ENCODE measurements at places on chromosomes 4 and X.

DNA sequence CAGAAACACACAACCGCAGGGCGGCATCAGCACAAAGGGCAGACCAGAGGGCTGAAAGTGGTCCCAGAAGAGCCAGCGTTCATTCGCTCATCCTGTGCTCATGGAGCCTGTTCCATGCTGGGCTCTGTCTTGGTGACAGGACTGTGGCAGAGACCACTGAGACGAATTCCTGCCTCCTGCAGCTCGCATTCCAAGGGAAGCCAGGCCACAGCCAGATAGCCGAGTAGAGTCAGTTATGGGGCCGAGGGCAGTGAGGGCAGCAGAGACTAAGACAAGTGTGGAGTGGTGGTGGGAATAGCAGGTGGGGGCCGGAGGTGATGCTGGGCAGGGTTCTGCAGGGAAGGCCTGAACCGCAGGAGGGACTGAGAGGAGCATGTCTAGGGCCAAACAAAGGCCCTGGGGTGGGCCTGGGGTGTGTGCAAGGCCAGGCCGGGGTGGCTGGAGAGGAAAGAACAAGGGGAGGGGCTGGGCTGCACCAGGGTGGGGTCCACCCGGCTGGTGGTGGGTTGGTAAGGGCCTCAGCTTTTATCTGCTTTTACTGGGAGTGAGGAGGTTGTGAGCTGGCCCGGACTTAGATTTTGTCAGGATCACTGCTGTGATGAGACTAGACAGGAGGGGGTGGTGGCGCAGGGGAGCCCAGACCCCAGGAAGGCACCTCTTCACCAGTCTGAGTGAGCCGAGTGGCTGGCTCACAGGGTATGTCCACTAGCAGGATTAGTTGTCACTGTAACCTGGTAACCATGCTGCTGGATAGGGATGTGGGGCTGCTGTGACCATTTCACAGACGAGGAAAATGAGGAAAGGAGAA, 6.3 kb downstream of the PSAPL1 start:
- no peaks in the 10 kb centered on the region for H3K36me3 ChIP-seq
- no peak overlapping the region for H3K27ac ChIP-seq
- no peaks in the 10 kb centered on the region for H3K4me1 ChIP-seq
- H3K27me3 ChIP-seq = no peaks in the 10 kb centered on the region
- H3K4me3 ChIP-seq = no peak overlapping the region

DNA sequence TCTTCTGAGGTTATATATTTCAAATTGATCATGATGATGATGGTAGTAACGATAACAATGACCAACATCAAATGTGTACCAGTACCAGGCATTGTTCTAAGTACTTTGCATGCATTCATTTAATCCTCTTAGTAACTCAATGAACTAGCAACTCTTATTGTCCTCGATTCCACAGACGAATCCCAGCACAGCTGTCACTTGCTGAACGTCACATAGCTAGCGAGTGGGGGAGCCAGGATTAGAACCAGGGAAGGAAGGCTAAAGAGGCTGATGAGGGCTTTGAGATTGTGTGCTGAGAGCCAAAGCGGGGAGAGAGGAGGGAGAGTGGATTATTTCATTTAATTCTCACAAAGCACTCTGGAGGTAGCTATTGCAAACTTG, 103.6 kb downstream of the PHOX2B start:
- DNase-seq = no peak
- no peak overlapping the region for H3K4me3 ChIP-seq
- H3K4me1 ChIP-seq = no peaks in the 10 kb centered on the region
- no peaks in the 10 kb centered on the region for H3K36me3 ChIP-seq
- no peaks in the 10 kb centered on the region for H3K27me3 ChIP-seq

DNA sequence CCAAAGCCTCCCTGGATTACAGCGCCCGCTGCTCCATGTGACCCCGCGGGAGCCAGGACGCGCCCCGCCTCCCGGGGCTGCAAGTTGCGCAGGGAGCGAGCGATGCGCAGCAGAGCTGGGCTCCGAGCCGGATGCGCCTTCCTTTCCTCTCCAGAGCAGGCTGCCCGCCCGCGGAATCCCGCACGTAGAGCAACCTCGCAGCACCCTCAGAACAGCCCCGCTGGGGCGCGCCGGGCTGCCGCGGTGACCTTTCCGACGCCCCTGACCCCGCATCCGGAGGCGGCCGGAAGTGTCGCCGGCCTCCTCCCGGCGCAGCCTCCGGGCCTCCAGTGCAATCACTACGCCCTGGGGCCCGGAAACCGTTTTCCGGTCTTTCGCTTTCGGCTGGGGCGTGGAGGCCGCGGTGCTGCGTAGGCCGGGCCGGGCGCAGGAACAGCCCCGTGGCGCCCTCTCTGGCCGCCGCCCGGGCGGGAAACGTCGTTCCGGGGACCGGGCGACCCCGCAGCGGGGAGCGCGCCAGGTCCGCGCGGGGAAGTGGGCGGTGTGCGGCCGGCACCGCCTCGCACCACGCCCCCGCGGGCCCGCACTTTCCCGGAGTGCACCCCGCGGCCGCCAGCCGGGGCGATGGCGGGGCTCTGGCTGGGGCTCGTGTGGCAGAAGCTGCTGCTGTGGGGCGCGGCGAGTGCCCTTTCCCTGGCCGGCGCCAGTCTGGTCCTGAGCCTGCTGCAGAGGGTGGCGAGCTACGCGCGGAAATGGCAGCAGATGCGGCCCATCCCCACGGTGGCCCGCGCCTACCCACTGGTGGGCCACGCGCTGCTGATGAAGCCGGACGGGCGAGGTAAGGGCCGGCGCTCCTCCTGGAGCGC, at the start of gene CYP4V2:
Gene CYP4V2 (plus strand): TSS at position 368 of the 866 bp plus-strand sequence. CDS start 257 bp downstream, at position 625.
- no peaks in the 10 kb centered on the region for H3K27me3 ChIP-seq
- peaks cover 6% of the 10 kb centered on the region for H3K4me1 ChIP-seq
- peak within 1 kb of the TSS; percentile 99 for H3K4me3 ChIP-seq
- H3K36me3 ChIP-seq = no peaks in the 10 kb centered on the region
- H3K27ac ChIP-seq = peak within 1 kb of the TSS; percentile 99

- H3K36me3 ChIP-seq = no peaks in the 10 kb centered on the region
- no peaks in the 10 kb centered on the region for H3K4me1 ChIP-seq
- no peak overlapping the region for H3K27ac ChIP-seq
These were observed 202.9 kb downstream of the TEX13A start for GRCh38 chrX:105017641-105018040.

- DNase-seq = no peak
- no peaks in the 10 kb centered on the region for H3K4me1 ChIP-seq
- no peak overlapping the region for H3K4me3 ChIP-seq
- H3K27ac ChIP-seq = no peak overlapping the region
These were observed 16.3 kb downstream of the TACC3 start for GRCh38 chr4:1737666-1738065.

DNA sequence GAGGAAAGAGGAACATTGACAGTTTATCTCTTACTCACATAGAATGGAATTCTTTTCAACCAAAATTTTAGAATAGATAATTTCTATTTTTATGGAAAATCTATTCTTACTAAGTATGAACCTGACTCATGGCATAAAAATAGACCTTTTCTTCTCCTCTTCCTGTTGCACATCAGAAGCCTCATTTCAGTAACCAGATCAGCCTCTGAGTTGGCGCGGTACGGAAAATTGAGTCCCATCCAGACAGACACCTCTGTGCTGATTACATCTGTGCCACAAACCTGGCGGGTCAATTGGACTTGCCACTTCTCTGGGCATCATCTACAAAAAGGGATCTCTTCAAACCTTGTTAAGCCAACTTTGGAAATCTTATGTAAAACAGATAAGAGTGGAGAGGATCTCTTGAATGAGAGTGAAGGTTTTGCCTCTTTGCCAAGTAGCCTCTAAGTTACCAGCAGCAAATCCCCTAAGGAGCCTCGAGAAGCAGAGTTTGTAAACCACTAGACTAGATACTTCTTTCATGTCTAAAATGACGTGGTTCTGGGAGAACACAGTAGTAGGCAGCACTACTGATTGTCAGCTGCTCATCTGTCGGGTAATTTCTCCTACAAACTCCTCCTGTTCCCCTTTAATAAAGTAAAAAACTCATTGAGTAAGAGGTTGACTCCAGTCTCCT, 37.4 kb downstream of the TENM3 start:
- H3K4me1 ChIP-seq = no peaks in the 10 kb centered on the region
- no peaks in the 10 kb centered on the region for H3K27me3 ChIP-seq
- DNase-seq = no peak
- H3K4me3 ChIP-seq = no peak overlapping the region
- no peaks in the 10 kb centered on the region for H3K36me3 ChIP-seq

- no peaks in the 10 kb centered on the region for H3K4me1 ChIP-seq
- no peaks in the 10 kb centered on the region for H3K36me3 ChIP-seq
- no peak for DNase-seq
- no peak overlapping the region for H3K27ac ChIP-seq
- H3K27me3 ChIP-seq = peaks cover 42% of the 10 kb centered on the region
These were observed 160.6 kb downstream of the BCOR start for GRCh38 chrX:39936886-39937770.

DNA sequence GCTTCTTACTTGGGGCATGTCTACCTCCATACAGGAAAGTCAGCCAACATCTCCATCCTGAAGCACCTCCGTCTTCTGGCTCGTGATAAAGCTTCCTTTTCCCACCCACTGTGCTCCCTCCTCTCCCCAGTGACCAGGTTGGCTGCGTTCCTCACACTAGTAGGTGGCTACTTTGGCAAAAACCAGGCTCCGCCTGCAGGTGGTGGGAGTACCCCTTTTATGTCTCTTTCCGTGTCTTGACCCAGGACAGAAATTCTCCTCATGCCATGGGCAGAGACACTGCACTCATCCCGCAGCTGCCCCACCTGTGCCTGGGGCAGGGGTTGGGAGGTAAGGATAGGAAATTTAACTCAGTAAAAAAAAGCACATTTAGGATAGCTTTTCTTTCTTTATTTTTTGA, 50.9 kb downstream of the ENPP6 start:
- H3K4me3 ChIP-seq = no peak overlapping the region
- no peaks in the 10 kb centered on the region for H3K36me3 ChIP-seq
- no peak for DNase-seq
- no peak overlapping the region for H3K27ac ChIP-seq

DNA sequence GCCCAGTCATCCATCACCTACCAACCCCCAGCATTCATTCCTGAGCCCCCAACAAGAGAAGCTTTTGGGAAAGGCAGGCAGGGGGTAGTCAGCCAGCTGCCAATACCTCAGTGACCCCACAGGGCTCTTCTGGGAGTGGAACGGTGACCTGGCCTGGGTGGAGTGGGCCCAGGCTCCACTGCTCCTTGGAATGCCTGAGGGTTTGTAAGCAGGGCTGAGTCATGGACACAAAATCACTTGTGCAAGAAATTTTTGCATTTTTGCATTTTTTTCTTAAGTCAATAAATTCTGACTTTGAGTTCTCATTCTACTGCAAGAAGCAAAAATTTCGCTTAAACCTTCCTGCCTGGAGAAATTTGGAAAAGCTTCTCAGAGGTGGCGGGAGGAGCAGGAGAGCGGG, 18.5 kb downstream of the SORCS2 start:
- peaks cover 15% of the 10 kb centered on the region for H3K4me1 ChIP-seq
- H3K4me3 ChIP-seq = no peak overlapping the region
- H3K27me3 ChIP-seq = peaks cover 4% of the 10 kb centered on the region
- H3K27ac ChIP-seq = no peak overlapping the region
- H3K36me3 ChIP-seq = no peaks in the 10 kb centered on the region
- DNase-seq = no peak

- H3K36me3 ChIP-seq = no peaks in the 10 kb centered on the region
- no peaks in the 10 kb centered on the region for H3K27me3 ChIP-seq
- no peak overlapping the region for H3K27ac ChIP-seq
- no peak overlapping the region for H3K4me3 ChIP-seq
These were observed 9.9 kb upstream of the GK start for GRCh38 chrX:30643313-30643821.

GRCh38 chr4:148542922-148543623, 100.9 kb upstream of the NR3C2 start:
- H3K4me3 ChIP-seq = no peak overlapping the region
- no peak overlapping the region for H3K27ac ChIP-seq
- no peaks in the 10 kb centered on the region for H3K36me3 ChIP-seq
- no peak for DNase-seq
- H3K4me1 ChIP-seq = no peaks in the 10 kb centered on the region

DNA sequence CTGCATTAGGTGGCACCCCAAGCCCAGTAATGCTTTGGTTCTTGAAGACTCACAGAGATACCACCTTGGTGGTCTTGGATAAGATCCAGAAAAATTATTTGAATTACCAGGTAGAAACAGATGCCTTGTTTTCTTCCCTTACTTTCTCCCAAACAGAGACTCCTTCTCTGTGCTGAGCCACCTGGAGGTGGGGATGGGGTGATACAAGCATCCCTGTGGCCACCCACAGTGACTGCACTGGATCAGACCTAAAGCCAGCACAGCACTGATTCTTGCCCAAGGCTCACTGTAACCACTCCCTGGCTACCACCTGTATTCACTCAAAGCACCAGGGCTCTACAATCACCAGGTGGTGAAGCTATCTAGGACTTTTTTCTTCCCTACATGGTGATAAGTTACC, 156.8 kb downstream of the TEX13A start:
- no peak overlapping the region for H3K4me3 ChIP-seq
- no peak for DNase-seq
- H3K4me1 ChIP-seq = no peaks in the 10 kb centered on the region
- no peak overlapping the region for H3K27ac ChIP-seq

DNA sequence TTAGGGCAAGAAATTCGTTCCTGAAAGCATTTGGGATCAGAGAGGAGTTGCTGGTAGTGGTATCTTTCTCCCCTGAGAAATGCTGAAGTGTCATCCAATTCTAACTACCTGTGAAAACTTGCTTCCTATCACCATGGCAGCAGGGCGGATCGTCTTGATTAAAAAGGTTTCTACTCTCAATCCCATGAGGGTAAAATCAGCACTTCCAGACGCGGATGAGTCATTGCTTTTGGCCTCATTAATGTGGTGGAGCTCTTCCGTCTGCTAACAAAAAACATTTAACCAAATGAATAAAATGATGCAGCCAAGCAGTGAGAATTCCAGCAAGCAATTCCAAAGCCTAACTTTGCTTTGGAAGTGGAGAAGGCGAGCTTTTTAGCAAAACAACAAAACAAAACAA, 325.6 kb downstream of the CAMK2D start:
- H3K27me3 ChIP-seq = no peaks in the 10 kb centered on the region
- no peaks in the 10 kb centered on the region for H3K4me1 ChIP-seq
- peak; percentile 38 for DNase-seq
- H3K27ac ChIP-seq = peak overlapping the region; percentile 82
- no peaks in the 10 kb centered on the region for H3K36me3 ChIP-seq

DNA sequence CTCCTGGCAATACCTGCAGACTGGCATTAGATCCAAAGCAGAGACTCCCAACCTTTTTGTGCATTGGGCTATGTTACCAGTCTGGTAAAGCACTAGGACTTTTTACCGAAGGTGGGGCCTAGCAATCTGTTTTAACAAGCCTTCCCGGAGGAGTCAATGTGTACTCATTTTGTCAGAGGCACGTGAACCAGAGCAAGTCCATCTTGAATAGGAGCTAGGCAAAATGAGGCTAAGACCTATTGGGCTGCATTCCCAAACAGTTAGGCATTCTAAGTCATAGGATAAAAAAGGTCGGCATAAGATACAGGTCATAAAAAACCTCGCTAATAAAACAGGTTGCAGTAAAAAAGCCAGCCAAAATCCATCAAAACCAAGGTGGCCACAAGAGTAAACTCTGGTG, 22.3 kb downstream of the ADGRA3 start:
- no peaks in the 10 kb centered on the region for H3K4me1 ChIP-seq
- no peak overlapping the region for H3K4me3 ChIP-seq
- H3K27ac ChIP-seq = no peak overlapping the region
- no peaks in the 10 kb centered on the region for H3K27me3 ChIP-seq
- H3K36me3 ChIP-seq = no peaks in the 10 kb centered on the region

GRCh38 chr4:148141501-148141900, 300.7 kb downstream of the NR3C2 start:
- DNase-seq = no peak
- no peak overlapping the region for H3K27ac ChIP-seq
- no peaks in the 10 kb centered on the region for H3K36me3 ChIP-seq
- no peak overlapping the region for H3K4me3 ChIP-seq

GRCh38 chr4:2068198-2068470, 9.0 kb downstream of the NAT8L start:
- H3K27me3 ChIP-seq = no peaks in the 10 kb centered on the region
- no peaks in the 10 kb centered on the region for H3K4me1 ChIP-seq
- no peak overlapping the region for H3K27ac ChIP-seq
- H3K4me3 ChIP-seq = no peak overlapping the region
- DNase-seq = no peak

Data from breast epithelium (tissue), 4 donors.